ENCODE measurements at places on chromosomes 3 and 15.

GRCh38 chr3:20325563-20325962, 139.6 kb upstream of the SGO1 start:
- peak; percentile 12 for DNase-seq

GRCh38 chr3:110101361-110101760, 764.0 kb upstream of the DPPA4 start:
- DNase-seq, result no peak

DNA sequence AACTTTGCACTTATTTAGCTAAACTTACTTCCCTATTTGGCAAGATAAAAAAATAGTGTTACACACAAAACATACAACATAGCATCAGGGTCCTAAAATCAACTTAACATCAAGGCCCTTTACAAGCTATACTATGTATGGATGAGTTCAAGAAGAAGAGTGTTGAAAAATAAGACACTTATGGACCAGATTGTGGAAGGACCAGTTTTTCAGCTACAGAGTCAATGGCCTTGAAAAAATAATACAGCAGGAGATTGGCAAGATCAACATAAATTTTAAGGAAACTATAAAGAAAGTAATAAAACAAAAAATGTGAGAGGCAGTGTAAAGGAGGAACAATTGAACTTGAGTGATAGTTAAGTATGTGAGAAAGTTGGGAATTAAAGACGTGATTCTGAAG, 66.3 kb upstream of the BBX start:
- no peak for DNase-seq

- DNase-seq, result no peak
These were observed 35.5 kb downstream of the CADPS start for GRCh38 chr3:62839748-62840147.

DNA sequence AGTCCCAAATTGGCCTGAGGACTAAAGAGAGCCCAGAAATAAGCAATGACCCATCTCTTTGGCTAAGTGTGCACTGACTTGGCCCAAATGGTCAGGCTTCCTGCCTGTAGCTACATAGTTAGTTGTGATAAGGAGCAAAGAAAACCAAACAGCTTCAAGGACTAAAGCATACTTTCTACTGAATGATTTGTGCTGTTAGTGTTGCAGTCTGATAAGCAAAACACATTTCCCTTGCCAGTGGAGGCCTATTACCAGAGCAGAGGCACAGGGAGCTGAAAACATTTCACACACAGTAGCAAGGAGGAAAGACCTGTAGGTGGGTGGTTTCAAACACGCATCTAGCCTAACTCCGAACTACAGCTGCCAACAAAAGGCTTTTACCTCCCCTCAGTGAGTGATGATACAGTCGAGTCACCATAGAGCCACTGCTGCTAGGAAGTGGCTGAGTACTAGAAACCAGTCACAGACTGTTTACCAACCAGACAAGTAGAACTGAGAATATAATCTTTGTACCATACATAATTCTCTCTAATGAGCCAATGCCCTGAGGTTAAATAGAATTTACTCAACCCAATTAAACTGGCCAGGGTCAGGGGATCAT, 222.3 kb upstream of the THBS1 start:
- DNase-seq, result no peak

DNA sequence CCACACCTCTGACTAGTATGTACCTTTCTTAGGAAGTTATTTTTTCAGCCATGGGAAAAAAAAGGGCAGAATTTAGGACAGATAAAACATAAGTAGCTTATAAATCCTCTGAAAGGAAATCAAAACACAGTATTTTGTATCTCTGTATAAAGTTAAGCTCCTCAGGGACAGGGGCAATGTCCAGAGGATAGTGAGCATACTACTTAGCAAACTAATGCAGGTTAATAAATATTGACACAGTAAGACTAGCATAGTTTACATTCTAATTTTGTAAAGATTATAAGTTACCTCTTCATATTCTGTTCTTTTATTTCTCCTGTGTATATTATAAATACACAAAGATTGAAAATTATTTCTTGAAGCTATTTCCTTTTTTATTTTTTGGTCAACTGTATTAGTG, 2.1 kb downstream of the UBE3A start:
- DNase-seq, result no peak

- no peak for DNase-seq
These were observed 891.4 kb downstream of the NTRK3 start for GRCh38 chr15:87365186-87365585.

GRCh38 chr15:25251700-25252390, 187.0 kb downstream of the UBE3A start:
- DNase-seq, result no peak

GRCh38 chr3:36147934-36148558, 232.3 kb upstream of the STAC start:
- DNase-seq, result no peak

DNA sequence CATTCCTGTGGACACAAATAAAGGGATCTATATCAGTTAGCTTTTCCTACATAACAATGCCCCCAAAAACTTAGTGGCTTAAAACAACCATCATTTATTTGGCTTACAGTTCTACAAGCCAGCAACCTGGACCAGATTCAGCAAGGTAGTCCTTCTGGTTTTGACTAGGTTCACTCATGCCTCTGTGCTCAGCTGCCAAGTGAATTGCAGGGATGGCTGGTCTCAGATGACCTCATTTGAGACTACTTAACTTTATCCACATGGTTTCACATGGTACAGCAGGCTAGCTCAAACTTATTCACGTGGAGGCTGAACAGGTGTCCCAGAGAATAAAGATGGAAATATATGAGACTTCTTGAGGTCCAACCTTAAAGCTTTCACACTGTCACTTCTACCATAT, 119.3 kb upstream of the BFSP2 start:
- no peak for DNase-seq

DNA sequence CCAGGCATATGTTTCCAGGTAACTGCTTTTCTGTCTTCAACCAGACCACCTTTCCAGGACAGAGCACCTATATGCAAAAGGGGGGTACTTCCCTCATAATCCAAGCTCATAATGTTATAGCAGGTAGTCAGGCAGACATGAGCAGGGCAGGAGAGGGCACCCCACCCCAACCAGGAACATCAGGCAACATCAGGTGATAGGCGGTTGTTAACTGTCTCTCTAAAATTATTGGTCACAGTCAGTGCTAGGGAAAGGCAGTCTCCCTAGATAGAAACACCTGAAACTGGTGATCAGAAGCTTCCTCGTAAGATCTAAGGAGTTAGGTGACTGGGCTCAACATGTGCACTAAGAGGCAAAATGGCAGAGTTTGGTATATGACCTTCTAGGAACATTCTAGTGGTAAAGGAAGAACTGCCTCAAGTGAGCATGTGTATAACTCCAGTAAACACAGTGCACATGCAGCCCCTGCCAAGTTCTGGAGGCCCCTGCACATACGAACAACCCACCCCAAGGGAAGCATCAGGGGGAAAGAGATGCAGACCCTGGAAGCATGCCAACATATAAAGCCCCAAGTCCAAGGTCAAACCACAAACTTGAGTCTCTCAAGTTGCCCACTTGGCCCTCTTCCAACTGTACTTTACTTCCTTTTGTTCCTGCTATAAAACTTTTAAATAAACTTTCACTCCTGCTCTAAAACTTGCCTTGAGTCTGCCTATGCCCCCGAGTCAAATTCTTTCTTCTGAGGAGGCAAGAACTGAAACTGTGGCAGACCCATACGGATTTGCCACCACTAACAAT, 270.9 kb downstream of the ULK4 start:
- no peak for DNase-seq

DNA sequence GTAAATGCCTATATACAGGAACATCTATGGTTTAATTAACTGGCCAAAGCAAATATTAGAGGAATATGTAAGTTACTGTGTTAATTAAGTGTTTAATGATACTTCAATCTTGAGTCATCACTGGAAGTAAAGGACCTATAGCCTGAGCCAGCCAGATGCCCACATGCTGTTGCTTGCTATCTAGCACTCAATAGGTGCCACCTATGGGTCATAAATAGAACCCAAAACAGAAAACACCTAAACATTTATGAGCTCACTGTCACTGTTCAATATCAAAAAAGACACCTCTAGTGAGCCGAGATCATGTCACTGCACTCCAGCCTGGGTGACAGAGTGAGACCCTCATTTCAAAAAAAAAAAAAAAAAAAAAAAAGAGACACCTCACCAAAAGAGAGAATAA, 48.4 kb upstream of the IP6K2 start:
- peak; percentile 35 for DNase-seq

- no peak for DNase-seq
These were observed 346.2 kb downstream of the NTRK3 start for GRCh38 chr15:87910301-87910700.

DNA sequence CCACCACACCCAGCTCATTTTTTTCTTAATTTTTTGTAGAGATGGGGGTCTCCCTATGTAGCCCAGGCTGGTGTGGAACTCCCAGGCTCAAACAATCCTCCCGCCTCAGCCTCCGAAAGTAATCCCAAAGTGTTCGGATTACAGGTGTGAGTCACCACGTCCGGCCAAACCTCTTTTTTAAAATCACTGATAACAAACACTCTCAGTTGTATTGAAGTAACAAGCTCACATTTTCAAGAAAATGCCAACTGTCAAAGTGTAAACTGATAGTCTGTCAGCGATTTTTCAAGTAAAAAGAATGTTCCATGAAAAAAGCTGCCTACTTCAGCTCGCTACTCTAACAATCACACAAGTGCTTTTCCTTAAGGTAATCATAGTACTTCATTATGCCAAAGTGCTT, 33.4 kb downstream of the UBXN7 start:
- no peak for DNase-seq

DNA sequence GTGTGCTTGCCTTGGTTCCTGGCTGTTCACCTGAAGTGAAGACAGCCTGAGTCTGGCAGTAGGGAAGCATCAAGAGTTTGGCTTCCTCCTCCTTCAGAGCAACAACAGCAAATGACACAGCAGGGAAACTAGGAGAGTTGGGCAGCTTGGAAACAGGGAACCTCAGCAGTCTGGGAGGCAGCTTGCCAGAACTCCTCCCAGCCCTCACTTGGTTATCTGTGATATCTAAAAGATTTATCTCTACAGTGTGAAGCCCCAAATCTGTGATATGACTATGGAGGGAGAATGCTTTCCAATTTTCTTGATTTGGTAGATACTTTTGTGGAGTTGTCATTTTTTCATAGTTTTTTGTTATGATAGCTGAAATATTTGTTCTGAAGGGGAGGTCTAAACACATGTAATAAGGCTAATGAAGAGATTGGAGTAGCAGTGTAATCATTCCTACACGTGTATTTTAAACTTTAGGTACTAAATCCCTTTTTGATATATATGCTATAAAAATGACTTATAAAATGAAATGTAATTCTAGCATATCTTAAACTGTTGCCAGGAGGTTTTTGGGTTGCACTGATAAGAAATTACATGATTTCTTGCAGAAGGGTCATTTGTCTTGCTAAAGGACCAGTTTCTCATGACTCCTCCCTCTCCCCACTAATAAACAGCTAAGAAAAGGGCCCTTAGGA, 20.8 kb downstream of the UBE2E1 start:
- no peak for DNase-seq

- DNase-seq, result no peak
These were observed 211.4 kb downstream of the NR1D2 start for GRCh38 chr3:24156466-24156865.

- peak; percentile 61 for DNase-seq
These were observed at the start of gene RARRES1 for GRCh38 chr3:158731938-158732855. Gene RARRES1, minus strand, starts transcription at chr3:158732457. Its CDS starts 42 bp downstream, at chr3:158732415.

DNA sequence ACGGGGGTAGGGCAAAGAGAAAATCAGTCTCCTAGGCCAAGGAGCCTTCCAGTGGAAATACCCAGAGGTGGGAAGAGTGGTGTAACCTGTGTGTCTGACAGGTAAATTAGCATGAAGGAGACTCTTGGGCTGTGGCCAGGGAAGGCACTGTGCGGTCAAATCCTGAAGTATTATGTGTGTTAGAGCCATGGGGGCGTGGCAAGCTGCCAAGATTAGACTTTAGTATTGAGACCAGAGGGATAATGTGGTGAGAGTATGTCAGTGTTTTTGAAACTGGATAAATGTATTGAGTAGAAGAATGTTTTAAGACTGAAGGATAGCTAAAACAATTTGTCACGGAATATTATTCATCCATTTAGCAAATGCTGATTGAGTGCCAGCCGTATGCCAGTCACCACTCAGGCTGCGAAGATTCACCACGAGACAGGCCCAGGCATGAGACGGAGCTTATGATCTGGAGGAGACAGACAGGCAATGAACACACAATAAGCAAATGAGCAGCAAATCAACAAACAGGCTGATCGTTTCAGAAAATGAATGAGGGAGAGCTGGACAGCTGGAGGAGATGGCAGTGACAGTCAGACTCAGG, 445.9 kb downstream of the MCTP2 start:
- no peak for DNase-seq

GRCh38 chr15:60859996-60860494, 369.1 kb downstream of the RORA start:
- DNase-seq, result no peak

DNA sequence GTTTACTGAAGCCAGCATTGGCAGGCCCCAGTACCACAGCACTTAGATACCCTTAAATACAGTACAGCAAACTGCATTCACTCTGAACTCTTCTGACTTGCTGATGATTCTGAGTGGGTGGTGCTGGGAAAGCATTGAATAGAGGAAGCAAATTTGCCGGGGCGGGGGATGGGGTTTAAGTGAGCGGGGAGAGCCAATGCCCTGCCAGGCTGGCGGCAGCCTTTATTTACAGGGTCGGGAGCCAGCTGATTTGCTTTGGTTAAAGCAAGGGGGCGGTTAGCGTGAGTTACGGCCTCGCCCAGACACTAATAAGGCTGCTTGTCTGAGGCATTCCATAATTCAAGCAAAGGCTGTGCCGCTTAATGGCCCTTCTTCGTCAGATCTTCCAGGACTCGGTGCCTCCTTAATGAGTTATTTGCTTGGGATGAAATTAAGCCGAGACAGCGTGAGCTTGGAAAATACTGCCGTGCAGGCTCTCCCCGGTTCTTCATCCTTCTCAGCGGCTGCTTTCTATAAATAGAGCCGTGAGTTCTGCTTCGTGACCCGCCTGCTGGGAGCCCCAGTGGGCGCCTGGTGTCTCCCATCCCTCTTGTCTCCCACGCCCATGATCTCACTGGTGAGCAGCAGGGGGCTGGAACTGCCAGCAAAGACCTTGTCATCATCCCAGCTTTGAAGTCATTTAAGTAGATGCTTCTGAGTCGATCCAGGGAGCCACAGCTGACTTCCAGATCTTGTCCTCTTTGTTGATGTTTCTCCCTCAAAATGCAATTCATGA, 25.8 kb downstream of the SPSB4 start:
- DNase-seq, result peak; percentile 83

DNA sequence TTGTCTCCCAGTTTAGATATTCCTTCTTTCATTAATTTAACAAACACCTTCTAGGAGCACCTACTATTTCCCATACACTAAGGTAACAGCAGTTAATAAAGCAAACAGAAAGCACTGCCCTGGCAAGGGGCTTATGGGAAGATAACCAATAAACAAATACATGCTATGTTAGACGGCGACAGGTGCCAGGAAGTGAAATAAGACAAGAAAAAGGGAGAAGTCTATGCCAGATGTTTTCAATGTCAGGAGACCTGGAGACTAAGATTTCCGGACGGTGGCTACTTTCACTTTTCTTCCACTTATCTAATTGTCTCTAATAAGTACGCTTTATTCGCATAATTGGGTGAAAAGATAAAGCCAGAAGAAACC, 32.5 kb upstream of the ZNF445 start:
- DNase-seq, result peak; percentile 24
